NCI-H524 (cell line): ENCODE measurements at places on chromosomes 5 and 9.

- peak; percentile 48 for DNase-seq
Observed at GRCh38 chr5:175250426-175250825, 193.6 kb downstream of the DRD1 start.

DNA sequence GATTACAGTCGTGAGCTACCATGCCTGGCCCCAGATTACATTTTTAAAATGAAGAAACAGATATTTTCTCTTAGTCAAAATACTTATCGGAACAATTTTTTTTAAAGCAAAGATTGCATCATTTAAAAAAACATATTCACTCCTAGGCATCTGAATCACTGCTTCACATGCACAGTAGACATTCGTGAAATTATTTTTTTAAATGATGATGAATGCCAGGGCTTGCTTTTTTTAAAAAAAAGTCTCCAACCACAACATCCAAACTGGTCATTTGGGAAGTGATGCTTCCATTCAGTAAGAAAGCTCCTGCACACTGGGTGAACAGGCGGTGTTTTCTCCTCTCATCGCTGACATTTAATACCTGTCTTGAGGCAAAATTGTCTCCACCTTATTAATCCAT lies 223.0 kb upstream of the DMRT1 start:
- no peak for DNase-seq

GRCh38 chr5:7659420-7659819 lies 191.5 kb downstream of the CFAP90 start:
- no peak for DNase-seq

DNA sequence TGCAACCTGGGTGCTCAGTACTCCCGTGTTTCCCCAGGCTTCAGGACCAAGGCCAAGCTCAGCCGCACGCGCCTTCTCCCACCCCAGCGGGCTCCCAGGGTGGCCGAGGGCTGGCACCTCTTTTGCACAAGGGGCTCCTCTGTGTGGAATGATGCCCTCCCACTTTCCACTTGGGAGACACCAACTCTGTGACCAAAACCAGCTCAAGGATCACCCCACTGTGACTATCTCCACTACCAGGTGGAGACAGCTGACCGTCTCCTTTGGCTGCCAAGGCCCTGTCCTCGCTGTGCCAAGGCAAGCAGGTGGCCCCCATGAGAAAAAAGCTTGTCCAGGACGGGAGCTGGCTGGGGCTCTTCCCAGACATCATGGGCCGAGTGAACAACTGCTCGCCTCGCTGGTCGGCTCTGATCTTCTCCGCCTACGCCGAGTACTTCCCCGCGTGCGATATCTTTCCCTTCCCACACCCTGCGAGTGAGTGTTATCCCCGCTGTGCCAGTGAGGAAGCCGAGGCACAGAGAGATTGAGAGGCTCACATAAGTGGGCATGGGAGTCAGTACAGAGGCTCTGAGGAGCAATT lies 132.8 kb downstream of the ZNF354C start:
- peak; percentile 1 for DNase-seq

DNA sequence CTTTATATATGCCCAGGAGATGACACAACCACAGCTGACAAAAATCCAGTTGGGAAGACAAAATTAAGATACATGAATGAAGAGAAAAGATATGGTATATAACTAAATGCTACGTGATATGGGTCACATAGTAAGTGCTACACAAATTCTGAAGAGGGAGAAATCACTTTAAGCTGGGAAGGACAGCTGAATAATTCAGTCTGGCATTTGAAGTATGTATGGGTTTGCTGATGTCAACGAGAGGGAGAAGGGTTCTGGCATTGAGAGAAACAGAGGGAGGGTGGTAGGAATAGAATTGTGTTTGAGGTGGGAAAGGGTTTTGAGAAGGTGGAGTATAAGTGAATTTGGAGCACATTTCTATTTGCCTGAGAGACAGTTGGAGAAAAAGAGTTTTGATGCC lies 6.7 kb upstream of the SLIT3 start:
- no peak for DNase-seq

DNA sequence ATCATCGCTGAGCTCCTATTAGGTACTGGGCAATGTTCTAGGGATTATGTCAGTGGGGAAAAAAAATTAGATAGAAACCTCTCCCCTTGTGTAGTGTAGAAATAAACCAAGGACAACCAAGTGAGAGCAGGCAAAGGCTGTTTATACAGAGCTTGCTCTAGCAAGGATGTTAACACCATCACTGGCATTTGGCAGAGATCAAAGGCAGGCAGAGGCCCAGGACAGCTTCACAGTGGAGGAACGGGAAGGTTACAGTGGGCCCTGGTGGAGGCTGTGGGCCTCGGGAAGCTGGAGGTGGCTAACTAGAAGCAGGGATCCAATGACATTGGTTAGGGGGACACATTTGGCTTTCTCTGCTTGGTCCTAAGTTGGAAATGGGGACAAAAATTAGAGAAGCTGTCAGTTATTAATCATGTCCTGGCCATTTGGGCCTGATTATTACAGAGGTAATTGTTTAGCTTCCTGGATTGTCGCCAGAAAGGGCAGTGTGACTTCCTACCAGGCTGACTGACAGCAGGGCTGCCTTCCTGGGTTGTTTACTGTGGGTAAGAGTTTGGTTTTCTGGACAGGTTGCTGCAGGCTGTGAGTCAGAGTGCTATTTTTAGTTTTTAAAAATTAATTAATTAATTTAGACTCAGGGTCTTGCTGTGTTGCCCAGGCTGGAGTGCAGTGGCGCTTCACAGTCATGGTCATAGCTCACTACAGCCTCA lies 259.3 kb downstream of the ROR2 start:
- DNase-seq = no peak

GRCh38 chr9:22010866-22011625 lies 1.9 kb upstream of the CDKN2B start:
- DNase-seq = no peak

DNA sequence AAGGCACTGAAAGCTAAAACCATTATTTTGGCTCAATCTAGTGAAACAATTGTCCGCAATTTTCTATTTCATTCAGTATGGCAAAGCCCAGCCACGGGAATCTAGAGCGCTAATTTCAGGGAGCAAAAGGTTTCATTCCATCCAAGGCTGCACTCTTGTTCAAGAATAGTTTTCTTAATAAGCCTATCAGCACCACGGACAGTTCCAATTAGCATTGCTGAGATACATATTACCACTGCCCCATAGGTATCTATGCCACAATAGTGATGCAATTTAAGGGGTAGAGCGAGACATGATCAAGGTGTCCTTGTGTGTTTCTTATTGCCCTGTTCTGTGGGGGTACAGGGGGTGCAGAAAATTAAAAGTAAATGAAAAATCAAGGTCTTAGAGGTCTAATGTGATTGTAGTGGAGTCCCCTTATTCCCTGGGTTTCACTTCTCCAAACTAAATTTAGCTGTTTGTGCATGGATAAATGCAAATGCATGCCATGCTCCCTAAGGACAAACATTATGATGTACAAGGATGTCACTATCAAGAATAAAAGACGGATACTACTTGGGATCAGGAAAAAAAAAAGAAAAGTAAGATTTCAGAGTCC lies 45.5 kb downstream of the SPOCK1 start:
- DNase-seq = no peak
